Daoy (cell line): ENCODE measurements at places on chromosomes 2 and 18.

- no peak for DNase-seq
These were observed 100.7 kb downstream of the MAIP1 start for GRCh38 chr2:200056105-200056504.

- DNase-seq = no peak
These were observed 407.1 kb downstream of the SPAG16 start for GRCh38 chr2:213691351-213691750.

DNA sequence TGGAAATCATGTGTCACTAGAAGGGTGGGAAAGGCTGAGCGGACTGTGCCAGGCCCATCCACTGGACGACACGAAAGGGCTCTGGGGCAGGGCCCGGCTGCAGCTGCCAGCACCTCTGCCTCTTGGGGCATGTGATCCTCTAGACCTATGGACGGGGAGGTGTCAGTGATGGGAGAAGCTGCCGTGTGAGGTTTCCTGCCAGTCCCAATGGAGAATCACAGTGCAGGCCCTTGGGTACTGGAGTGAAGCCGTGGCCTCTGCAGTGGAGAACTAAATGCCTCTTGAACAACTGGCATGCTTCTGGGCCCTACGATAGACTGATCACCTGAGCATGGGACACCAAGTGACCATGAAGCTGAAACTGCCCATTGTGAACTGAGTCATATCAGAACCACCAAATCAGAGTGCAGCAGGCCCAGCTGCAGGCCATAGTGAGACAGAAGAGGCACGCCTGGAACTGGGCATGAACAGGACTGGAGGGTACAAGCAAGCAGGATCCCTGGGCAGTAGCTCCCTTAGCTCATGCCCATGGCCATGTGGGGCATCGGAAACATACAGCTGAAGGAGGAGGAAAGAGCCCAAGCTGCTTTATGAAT, 18.8 kb upstream of the RHOB start:
- no peak for DNase-seq

- no peak for DNase-seq
These were observed 17.0 kb upstream of the UGT1A8 start for GRCh38 chr2:233600386-233600785.

DNA sequence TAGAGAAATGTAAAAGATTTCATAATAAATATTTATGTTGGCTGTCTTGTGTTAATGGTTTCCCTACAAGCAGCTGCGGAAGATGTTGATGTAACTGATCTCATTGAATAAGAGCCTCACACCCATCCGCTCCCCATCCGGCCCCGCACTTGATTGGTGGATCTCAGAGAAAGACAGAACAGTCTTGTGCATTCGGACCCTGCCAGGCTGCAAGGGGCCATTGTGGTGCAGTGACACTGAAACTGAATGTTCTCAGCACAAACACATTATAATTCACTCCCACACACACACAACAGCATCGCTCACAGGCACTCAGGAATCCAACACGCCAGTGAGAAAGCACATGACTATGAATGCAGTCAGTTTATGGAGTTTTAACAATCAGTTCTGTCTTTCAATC, 47.8 kb downstream of the PRELID3A start:
- no peak for DNase-seq

GRCh38 chr18:24741321-24741720, 280.9 kb downstream of the HRH4 start:
- DNase-seq = no peak

DNA sequence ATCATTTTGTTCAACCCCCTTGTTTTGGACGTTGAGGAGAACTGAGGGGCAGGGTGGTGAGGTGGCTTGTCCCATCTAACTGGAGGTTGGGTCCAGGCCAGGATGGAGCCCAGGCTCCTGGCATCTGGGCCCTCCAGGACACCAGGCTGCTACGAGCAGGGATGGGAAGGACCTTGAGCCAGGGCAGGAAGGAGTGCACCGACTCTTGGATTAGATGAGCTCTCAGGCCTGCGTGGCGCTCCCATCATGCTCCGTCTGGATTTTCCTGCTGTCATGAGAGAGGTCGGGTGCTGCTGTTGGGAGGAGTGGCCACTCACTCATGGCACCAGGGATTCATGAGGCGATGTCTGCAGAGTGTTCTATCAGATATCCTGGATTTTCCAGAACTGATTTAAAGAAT, 18.3 kb upstream of the ALLC start:
- DNase-seq = no peak

DNA sequence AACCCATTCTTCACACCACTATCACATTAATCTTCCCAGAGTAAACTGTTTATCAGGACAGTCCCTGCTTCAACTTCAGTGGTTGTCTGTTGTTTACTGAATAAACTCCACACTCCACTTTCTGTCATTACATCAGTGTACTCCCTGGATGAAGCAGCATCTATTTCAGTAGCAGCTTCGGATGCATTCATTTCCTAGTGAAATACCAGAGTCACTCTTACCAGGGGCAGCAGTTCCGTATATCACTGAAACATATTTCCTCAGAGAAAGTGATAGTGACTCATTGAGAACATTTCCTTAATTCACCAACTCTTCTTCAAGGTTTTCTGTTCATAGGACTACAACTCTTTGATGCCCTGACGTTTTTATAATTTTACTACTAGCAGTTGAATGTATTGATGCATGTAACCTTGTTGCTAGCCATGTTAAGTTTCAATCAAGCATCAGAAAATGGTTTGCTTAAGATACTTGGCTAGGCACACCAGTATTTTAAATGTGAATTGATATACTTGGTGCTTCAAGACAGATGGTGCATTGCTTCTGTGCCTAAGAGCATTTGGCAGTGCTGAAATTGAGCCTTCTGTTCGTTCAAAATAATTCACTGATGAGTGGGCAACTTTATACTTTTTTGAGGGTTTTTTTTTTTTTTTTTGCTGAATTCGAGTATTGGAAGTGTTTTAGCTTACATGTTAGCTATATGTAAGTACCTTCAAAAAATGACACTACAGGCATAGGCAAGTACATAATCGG, 92.3 kb downstream of the UBE2E3 start:
- DNase-seq = no peak

DNA sequence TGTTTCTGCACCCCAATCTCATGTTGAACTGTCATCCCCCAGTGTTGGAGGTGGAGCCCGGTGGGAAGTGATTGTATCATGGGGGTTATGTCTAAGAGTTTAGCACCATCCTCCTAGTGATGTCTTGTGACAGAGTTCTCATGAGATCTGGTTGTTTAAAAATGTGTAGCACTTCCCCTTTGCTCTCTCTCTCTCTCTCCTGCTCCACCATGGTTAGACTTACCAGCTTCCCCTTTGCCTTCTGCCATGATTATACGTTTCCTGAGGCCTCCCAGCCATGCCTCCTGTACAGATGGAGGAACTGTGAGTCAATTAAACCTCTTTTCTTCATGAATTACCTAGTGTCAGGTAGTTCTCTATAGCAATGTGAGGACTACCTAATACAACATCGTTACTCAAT, 396.9 kb upstream of the LRATD1 start:
- DNase-seq = no peak

- DNase-seq = peak; percentile 2
These were observed 1281.6 kb upstream of the TMEFF2 start for GRCh38 chr2:193476171-193476800.

- DNase-seq = no peak
These were observed 57.4 kb downstream of the CELF4 start for GRCh38 chr18:37508207-37508606.

DNA sequence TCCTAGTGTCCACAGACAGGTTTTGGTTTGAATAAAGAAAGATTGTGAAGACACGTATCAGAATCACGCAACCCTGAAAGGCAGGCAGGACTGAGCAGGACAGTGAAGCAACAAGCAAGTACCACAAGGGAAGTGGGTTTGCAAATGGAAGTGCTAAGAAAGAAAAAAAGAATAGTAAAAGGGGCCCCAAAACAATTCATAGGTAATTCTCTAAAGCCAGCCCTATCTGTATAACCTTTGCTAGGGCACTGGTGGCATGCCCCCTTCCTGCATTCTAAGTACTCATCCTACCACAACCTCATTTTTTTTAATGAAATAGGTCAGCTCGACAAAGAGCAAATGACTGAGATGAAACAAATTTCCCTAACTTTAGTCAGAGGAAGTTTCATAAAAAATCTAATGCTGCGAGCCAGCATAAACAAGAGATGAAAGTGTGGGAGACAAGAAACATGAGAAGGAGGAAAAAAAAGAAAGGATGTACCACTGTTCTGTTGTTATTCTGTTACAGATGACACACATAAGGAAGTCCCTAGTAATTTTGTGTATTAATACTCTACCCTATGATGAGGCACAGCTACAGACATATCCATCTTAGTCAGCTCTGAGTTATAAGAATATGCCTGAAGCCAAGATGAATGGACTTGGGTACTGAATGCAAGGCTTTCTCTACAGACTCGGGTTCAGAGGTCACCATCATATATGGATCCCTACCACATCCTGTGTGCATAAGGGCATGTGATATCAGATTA, 32.2 kb downstream of the IKZF2 start:
- DNase-seq = peak; percentile 53

DNA sequence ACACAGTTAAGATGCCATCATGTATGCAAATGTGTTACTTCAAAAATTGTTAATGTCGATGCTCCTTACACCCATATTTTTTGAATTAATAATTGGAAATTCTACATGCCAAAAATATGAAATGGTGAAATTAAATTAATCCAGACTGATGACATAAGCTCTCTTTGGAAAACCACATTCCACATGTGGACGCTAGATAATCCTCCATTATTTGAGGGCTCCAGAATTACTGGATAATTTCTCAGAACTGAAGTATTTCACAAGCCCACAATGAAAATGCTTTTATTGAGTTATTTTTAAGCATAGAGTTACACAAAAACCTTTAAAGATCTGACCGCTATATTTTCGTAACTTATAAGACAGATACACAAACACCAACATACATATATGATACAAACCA, 47.8 kb downstream of the FARSB start:
- DNase-seq = no peak

DNA sequence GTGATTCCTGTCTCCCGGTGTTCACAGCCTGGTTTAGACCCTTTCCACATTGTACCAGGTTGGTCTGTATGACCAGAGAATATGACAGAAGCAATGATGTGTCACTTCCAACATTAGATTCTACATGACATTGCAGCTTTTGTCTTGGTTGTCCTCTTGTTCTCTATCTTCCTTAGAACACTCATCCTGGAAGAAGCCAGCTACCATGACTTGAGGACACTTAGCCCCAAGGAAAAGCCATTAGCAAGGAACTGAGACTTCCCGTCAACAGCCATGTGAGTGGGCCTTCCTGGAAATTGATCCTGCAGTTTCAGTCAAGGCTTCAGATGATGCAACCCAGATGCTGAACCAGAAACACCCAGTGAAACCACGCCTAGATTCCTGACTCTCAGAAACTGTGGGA, 143.3 kb downstream of the MREG start:
- DNase-seq = no peak

DNA sequence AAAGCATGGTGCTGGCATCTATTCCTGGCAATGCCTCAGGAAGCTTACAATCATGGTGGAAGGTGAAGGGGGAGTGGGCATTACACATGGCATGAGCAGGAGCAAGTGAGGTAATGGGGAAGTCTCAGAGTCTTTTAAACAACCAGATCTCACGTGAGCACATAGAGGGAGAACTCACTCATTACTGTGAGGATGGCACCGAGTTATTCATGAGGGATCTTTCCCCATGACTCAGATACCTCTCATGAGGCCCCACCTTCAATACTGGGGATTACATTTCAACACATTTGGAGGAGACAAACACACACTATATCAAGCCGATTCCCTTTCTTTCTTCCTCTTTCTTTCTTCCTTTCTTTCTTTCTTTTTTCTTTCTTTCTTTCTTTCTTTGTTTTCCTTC, 47.9 kb upstream of the FANCL start:
- DNase-seq = peak; percentile 70

- DNase-seq = no peak
These were observed 1554.8 kb upstream of the TMEFF2 start for GRCh38 chr2:193749485-193749884.

DNA sequence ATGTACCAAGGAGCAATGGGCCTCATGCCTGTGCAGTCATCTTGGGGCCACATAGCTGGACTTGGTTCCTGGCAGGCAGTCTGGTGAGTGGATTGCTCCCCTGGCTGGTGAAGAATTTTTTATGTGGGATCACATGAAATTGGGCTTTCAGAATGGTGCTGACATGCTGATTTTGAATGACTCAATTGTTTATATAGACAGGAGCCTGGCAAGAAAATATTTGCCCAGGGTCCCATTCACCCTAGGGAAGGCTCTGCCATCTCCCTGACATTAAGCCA, 266.9 kb downstream of the DYSF start:
- DNase-seq = no peak

GRCh38 chr2:98387478-98387877, 41.2 kb downstream of the CNGA3 start:
- DNase-seq = no peak

DNA sequence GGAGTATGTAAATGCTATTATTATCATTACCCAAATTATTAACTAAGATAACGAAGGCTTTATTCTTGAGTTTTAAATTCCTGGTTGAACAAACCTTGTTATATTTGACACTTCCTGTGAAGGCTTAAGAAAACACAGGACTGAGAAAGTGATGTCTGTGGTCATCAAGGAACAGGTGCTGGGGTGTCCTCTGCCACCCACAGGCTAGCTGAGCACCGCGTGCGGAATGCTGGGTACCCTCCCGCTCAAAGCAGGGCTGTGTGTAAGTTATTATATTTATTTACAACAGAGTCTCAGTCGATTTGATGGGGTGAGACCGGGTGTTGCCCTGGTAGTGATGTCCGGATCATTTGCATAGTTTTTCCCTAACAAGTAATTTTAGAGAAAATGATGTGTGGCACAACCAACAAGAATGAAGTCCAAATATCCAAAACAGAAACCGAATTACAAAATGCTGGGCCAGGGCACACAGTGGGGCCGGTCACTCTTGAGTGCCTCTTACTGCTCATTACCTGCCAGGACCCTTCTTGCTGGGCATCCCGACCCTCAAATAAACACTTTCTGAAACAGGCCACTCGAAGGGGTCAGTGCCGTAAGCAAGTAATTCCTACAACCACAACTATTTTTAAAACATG, 49.2 kb downstream of the TMEM18 start:
- no peak for DNase-seq

DNA sequence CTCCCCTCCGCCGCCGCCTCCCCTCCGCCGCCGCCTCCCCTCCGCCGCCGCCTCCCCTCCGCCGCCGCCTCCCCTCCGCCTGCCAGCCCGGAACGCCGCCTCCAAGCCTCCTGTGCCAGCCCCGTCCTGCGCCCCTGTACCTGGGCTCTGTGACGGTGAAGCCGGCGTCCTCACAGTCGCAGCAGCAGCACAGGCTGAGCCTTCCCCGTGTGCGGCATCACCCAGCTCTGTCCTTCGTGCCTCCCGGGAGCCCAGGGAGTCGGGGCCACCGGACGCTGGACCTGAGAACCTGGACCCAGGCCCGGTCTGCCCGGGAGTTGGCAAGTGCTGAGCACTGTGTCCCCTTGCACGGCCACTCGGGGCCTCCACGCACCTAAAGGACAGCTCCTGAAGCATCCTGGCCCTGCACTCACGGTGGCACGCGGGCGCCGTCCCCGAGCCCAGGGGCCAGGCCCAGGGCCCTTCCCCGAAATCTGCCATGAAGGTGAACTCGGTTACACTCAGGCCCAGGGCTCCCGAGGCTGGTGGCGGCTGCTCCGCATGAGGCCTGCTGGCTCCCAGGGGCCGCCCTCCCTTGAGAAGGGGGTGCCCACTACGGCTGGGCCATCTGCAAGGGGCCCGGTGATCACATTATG, 32.9 kb downstream of the RTP5 start:
- DNase-seq = no peak

- peak; percentile 32 for DNase-seq
These were observed at the start of gene TMEM200C for GRCh38 chr18:5895299-5895875. TMEM200C (minus strand) TSS chr18:5895522; CDS start chr18:5892063, 3,459 bp downstream.
